Activated gamma-delta T cell (primary cell): ENCODE measurements at places on chromosomes 1 and 21.

GRCh38 chr1:151860504-151861187 lies 7.1 kb upstream of the THEM5 start:
- DNase-seq = no peak

- DNase-seq = no peak
Observed at GRCh38 chr1:221148660-221149059, 269.4 kb downstream of the HLX start.

DNA sequence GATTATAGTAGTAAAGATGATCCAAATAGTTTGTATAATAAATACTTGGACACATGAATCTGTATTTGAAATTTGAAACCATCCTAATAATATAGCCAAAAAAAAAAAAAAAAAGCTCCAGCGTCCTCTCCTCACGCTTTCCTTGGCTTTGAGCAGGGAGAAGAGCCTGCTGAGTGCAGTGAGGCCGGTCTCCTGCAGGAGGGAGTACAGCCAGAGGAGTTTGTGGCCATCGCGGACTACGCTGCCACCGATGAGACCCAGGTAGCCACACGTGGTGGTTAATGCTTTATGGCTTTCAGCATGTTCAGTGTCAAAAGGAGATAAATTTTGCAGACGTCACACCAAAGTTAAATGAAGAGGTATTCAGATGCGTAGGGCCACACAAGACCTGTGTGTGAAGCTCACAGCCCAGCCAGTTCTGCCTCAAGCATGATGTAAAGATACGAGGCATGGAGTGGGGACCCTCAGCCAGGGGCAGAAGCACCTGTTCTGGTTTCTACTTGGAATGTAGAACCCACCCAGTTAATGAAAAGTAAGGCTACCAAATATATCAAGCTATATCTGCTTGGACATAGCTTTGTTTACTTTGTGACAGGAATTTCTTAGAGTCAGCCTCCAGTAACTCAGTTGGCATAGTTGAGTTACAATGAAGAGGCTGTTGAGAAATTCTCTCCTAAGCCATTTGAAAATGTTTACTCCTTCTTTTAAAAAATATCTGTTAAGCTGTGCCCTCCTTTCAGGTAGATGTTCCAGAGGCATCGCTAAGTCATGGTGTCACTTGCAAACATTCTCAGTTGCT lies 8.1 kb downstream of the PRMT2 start:
- no peak for DNase-seq

- no peak for DNase-seq
Observed at GRCh38 chr1:16087733-16088132, 14.3 kb upstream of the FAM131C start.

DNA sequence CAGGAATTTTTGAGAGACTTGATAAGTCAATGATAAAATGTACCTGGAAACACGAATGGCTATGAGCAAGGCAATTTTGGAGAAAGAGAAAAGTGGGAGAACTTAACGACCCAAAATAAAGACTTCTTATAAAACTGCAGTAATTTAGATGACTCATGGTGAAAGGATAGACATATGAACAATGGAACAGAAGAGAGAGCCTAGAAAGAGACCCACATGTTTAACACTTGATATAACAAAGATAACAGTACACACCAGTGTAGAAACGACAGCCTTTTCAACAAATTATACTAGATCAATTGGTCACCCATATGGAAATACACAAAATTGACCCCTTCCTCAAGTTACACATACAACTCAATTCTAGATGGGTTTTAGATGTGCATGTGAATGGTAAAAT lies 117.5 kb upstream of the GALNT2 start:
- DNase-seq = no peak

GRCh38 chr1:93874025-93874651 lies 4.9 kb downstream of the DNTTIP2 start:
- no peak for DNase-seq

GRCh38 chr1:9900142-9901043 lies 9.7 kb downstream of the CTNNBIP1 start:
- DNase-seq = no peak

DNA sequence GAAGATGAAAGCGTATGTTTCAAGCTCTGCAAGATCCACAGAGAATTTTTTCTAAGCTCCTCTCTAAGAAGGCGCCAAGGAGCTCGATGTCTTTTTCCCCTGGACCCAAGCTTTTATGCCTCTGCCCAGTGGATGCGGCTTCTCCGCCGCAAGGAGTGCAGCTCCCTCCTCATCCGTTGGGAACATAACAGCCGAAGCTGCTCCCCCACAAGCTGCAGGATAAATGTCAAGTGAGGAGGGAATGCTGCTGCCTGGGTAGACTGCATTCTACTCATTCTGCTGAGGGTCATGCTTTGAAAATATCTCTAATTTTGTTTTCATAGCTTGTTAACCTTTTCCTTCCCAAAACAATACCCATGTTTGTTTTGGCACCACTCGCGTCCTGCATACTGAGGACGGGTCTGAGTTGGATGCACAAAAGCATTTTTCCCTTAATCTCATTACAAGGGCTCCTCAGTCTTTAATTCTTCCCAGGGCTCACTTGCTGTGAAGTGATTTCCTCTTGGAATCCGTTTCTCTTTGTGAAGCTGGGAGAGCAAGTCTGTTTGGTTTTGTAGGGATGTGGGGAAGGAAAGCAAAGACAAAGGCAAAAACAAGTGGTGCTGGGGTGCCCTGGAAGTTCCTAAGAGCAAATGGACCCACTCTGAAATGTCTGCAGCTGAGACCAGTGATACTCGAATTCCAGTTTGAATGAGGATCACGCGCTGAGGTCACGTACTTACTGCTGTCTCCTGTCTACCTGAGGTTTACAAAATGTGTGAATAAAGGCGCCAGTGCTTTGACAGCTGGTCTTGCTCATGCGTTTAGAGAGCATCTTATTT lies 134.0 kb upstream of the IRF2BP2 start:
- no peak for DNase-seq

DNA sequence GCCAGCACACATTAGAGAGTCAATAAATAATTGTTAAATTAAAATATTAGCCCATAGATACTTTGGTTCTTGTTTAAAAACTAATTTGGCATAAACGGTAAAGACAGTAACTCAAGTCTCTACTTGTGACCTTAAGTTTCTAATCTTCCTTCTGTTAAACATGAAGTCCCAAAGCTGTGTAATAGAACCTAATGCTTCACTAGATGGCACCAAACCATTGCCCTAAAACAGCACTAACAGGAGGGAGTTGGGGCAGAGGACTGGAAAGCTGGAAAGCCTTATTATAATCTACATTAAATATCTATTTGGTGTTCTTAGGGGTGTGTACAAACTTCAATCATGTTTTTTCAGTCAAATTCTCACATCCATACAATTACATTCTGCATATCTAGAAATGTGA lies 176.7 kb downstream of the OLFM3 start:
- DNase-seq = no peak

DNA sequence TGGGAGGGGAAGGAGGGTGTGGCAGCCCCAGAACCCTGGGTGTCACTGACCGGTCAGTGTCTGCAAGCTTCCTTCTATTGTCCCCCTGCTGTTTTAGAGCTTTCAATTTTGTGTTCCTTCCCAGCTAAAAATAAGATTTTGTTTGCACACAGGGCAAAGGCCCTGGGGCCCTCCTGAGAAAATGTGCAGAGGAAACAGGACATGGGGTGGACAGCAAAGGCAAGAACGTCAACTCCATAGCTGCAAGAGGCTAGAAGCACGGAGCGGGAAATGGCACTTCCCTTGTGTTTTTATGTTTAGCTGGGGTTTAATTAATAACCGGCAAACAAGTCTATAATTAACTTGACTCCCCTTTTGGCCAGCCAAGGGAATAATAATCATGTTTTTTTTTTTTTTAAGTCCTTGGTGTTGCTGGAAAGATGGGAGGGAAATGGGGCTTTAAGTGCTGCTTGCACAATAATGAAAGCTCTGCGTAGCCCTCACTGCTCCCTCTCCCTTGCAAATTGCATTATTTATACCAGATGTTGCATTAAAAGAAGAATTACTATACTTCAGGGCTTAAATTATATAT lies 261.4 kb upstream of the USP24 start:
- no peak for DNase-seq

- DNase-seq = peak; percentile 69
Observed at GRCh38 chr1:204151552-204152309, at the start of gene ETNK2. ETNK2 (minus strand) TSS chr1:204152044; CDS start chr1:204151852, 192 bp downstream.

GRCh38 chr1:207396168-207396746 lies 57.9 kb upstream of the CR2 start:
- no peak for DNase-seq

DNA sequence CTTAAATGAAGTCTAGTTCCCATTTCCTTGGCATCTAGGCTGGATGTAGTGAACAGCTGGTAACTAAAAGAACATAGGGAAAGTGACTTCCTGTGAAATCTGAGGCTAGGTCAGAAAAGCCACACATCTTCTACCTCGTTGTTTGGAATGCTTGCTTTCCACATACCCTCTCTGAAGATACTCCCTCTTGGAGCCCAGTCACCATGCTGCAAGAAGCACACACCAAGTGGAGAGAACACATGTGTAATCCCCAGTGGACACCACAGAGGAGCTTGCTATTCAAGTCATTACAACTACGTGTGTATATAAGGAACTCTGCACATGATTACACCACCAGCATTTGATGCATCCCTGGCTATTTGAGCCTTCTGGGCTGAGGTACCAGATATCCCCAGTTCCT lies 125.9 kb downstream of the RGS21 start:
- DNase-seq = no peak

GRCh38 chr1:23456226-23456625 lies 27.8 kb downstream of the ASAP3 start:
- no peak for DNase-seq

DNA sequence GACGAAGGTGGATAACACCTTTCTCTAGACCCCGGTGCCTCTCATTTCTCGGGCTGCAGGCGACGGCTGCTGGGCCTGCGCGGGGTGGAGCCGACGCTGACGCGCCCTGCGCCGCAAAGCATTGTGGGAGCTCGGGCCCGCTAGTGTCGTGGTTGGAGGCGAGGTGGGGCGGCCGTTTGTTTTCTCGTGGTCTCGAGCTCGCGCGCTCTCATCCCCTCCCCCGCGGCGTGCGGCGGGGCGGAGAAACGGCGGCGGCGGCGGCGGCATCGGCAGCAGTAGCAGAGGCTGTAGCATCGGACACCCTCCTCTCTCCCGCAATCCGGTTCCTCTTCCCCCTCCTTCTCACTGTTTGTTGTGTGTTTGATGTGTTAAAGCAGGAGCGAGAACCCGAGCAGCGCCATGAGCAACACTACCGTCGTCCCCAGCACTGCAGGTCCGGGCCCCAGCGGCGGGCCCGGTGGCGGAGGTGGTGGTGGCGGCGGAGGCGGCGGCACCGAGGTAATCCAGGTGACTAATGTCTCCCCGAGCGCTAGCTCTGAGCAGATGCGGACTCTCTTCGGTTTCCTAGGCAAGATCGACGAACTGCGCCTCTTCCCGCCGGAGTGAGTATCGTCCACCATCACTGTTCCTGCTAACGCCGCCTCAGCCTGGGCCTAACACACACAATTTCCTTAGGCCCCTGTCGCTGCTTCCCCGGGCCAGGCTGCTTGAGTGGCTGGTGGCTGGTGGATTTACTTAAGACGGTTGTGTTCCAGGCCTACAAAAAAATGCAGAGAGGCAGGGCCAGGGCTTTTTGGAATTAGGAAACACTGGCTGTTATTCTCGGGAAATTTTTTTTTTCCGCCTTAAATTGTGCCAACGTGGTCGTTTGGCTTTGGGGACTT lies at the start of gene SRSF11:
TSS of gene SRSF11 (plus strand) at position 143 of the 884 bp plus-strand sequence. CDS start at position 400, 257 bp downstream.
- DNase-seq = peak; percentile 93

- DNase-seq = no peak
Observed at GRCh38 chr1:200302921-200303290, 106.9 kb downstream of the ZNF281 start.

GRCh38 chr1:145889722-145890121 lies 4.1 kb upstream of the ANKRD35 start:
- DNase-seq = no peak

GRCh38 chr1:17653728-17654351 lies 101.3 kb upstream of the ACTL8 start:
- no peak for DNase-seq

DNA sequence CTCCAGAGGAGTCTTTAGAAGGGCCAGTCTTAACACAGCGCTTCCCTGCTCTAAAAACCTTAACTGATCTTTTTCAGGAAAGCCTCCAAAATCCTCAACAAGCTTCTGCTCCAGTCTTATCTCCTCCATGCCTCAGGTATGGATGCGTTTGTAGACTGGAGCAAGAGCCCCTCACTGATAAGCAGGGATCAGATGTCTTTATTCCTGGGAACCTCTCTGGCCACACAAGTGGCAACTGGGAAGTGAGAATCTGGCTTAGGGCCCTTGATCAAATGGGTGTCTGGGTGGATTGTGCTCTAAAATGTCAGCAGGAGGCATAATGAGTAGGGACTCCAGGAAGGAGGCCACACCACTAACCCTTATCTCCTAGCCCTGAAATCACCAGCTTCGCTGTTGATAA lies 1.4 kb downstream of the ZBTB8A start:
- DNase-seq = no peak

DNA sequence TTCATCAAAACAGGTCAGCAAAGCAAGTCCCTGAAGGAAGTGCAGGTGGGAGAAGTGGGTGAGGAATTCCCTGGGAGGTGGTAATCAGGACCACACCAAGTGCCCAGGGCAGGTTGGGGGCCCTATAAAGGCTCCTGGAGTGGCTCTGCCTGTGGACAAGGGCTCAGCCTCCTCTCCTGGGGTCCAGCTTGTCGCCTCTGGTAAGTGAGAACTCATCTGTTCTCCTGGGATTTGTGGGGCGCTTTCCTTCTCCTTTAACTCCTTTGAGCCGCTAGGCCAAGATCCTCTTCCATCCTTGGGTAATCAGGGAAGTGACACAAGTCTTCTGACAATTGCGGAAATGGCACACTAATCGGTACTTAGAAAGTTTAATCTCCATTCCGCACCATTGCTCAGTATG lies at the start of gene SPRR4:
TSS of gene SPRR4 (plus strand) at position 154 of the 400 bp plus-strand sequence. CDS start 1,243 bp downstream, outside the sequence.
- DNase-seq = no peak

GRCh38 chr1:205515781-205516253 lies 11.3 kb downstream of the CDK18 start:
- no peak for DNase-seq

GRCh38 chr1:182784556-182785171 lies 4.9 kb upstream of the NPL start:
- no peak for DNase-seq

DNA sequence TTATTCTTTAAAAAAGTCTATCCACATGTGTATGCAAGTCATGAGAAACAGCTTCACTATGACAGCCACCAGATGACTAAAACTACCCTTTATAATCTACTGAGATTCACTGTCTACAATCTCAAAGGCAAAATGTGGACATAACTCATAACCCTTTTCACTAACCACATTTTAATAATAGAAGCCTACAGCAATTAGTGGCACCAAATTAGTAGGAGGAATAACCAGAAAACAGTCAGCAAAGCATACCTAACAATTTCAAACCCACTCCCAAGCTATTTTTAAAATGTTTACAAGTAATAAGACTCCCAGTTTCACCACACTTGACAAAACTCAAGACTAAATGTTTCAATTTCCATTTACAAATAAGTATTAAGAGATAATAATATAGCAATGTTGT lies 442.9 kb downstream of the PTPRC start:
- no peak for DNase-seq

- DNase-seq = no peak
Observed at GRCh38 chr1:113747376-113747775, 11.9 kb downstream of the PHTF1 start.

DNA sequence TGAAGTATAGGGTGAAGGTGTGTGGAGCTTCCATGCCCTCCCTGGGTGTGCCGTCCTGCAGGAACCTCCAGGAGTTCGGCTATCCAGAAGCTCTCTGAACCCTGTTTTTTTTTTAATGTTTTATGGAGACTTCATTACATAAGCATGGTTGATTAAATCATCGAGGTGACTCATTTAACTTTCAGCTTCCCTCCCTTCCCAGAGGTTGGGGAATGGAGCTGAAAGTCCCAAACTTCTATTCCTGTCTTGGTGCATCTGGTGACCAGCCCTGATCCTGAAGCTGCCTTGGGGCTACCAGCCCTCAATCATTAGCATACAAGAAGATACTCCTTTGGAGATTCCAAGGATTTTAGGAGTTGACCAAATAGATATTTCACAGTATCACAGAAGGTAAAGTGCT lies 9.5 kb downstream of the RRP15 start:
- DNase-seq = no peak
